ENCODE measurements at places on chromosomes 13 and 19. TPM values are rescaled to one million over a fixed set of nuclear protein-coding genes. Genes with fewer than 3 reads are reported as not detected.

The LGALS7 gene
- 0.29 TPM for polyA plus RNA-seq

The PSG5 gene
- polyA plus RNA-seq = not detected

The PBX4 gene
- 4.4 TPM for polyA plus RNA-seq

The ERICH4 gene
- 2.3 TPM for polyA plus RNA-seq

The FAM216B gene
- polyA plus RNA-seq = not detected

The CEACAM1 gene
- polyA plus RNA-seq = 10.5 TPM

The APLP1 gene
- 33.2 TPM for polyA plus RNA-seq

The CEACAM7 gene
- not detected for polyA plus RNA-seq

The NMRK2 gene
- not detected for polyA plus RNA-seq

The ZNF112 gene
- 15.1 TPM for polyA plus RNA-seq

The ZNF441 gene
- polyA plus RNA-seq = 17.3 TPM

The AMER2 gene
- polyA plus RNA-seq = 0.39 TPM

The TPM4 gene
- polyA plus RNA-seq = 599 TPM

The PSG2 gene
- 0.13 TPM for polyA plus RNA-seq

The IL11 gene
- 1.6 TPM for polyA plus RNA-seq

The SLAIN1 gene
- 25.2 TPM for polyA plus RNA-seq

The MEIS3 gene
- 28.0 TPM for polyA plus RNA-seq

The MYH14 gene
- polyA plus RNA-seq = 23.1 TPM

The VMAC gene
- polyA plus RNA-seq = 6.7 TPM

The SERP2 gene
- 10.1 TPM for polyA plus RNA-seq

The ZNF440 gene
- polyA plus RNA-seq = 13.9 TPM

The CGB5 gene
- not detected for polyA plus RNA-seq

The NKPD1 gene
- polyA plus RNA-seq = 0.25 TPM

The SHD gene
- 2.0 TPM for polyA plus RNA-seq

The APC2 gene
- polyA plus RNA-seq = 0.97 TPM

The TTC9B gene
- not detected for polyA plus RNA-seq

The CGB2 gene
- polyA plus RNA-seq = not detected

The RYR1 gene
- 4.5 TPM for polyA plus RNA-seq

The NBEA gene
- 19.9 TPM for polyA plus RNA-seq

The ZNF681 gene
- 5.4 TPM for polyA plus RNA-seq

The POU2F2 gene
- 0.55 TPM for polyA plus RNA-seq

The CNFN gene
- 1.3 TPM for polyA plus RNA-seq

The ERCC2 gene
- 35.5 TPM for polyA plus RNA-seq

The ANKRD24 gene
- polyA plus RNA-seq = 0.89 TPM

The OR7G2 gene
- 0.07 TPM for polyA plus RNA-seq

The ZNF471 gene
- 14.0 TPM for polyA plus RNA-seq

The ZNF66 gene
- 4.8 TPM for polyA plus RNA-seq

The ELANE gene
- 0.96 TPM for polyA plus RNA-seq

The TMPRSS9 gene
- polyA plus RNA-seq = 0.29 TPM

The ZNF557 gene
- 7.2 TPM for polyA plus RNA-seq

The C19orf38 gene
- 1.5 TPM for polyA plus RNA-seq

The TGFBR3L gene
- polyA plus RNA-seq = 1.1 TPM

The ASPDH gene
- 11.1 TPM for polyA plus RNA-seq

The PSG7 gene
- polyA plus RNA-seq = not detected

The SYT5 gene
- polyA plus RNA-seq = 0.56 TPM

The SIGLEC8 gene
- 0.08 TPM for polyA plus RNA-seq

The IFNL4 gene
- 0.17 TPM for polyA plus RNA-seq

The CABP5 gene
- not detected for polyA plus RNA-seq

The NCCRP1 gene
- polyA plus RNA-seq = 4.7 TPM

The ICAM5 gene
- 0.38 TPM for polyA plus RNA-seq

The ATP7B gene
- 19.0 TPM for polyA plus RNA-seq

The ZNF181 gene
- 19.2 TPM for polyA plus RNA-seq

The PNMA8A gene
- polyA plus RNA-seq = 72.5 TPM

The PSG1 gene
- polyA plus RNA-seq = 0.10 TPM

The SPIB gene
- polyA plus RNA-seq = 1.6 TPM

The MIR17HG gene
- 4.0 TPM for polyA plus RNA-seq

The LRRC8E gene
- polyA plus RNA-seq = 2.9 TPM

The COL4A1 gene
- polyA plus RNA-seq = 657 TPM
